NCI-H345 (cell line): ENCODE measurements at places on chromosomes 2 and 18.

GRCh38 chr2:97741251-97741650 is 27.9 kb downstream of the ZAP70 start:
- DNase-seq: no peak

- peak; percentile 90 for DNase-seq
These were observed 1.8 kb downstream of the SCN9A start for GRCh38 chr2:166373951-166374350.

- peak; percentile 75 for DNase-seq
These were observed 258 bp downstream of the MGAT4A start for GRCh38 chr2:98730707-98731040.

DNA sequence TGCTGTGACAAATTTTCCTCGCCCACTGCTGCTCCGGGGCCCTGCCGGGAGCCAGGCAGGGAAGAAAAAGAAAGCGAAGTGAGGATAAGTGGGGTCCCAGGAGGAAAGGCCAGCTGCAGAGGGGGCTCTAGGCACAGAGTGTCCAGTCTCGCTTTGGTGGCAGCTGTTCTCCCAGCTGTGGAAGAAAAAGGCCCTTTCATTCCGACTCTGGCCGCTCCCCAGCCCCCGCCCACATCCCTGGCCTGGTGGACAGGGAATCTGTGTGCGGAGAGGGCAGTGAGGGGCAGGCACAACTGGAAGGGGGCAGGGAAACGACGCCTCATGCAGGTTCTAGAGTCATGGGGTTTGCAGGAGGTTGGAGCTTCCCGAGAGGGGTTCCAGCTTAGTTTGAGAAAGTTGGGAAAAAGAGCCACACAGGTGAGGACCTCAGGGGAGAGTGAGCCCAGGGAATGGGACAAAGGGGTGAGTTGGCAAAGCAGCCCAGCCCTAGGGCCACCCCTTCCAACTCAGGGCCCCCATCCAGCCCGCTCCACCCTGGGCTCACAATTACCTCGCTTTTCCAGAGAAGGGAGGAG is 1.8 kb downstream of the RTKN start:
- DNase-seq: no peak

GRCh38 chr18:74661008-74661407 is 63.3 kb downstream of the ZNF407 start:
- no peak for DNase-seq

GRCh38 chr2:160916300-160916699 is 243.9 kb upstream of the TANK start:
- no peak for DNase-seq

- no peak for DNase-seq
These were observed 16.4 kb upstream of the NMS start for GRCh38 chr2:100453853-100454252.

DNA sequence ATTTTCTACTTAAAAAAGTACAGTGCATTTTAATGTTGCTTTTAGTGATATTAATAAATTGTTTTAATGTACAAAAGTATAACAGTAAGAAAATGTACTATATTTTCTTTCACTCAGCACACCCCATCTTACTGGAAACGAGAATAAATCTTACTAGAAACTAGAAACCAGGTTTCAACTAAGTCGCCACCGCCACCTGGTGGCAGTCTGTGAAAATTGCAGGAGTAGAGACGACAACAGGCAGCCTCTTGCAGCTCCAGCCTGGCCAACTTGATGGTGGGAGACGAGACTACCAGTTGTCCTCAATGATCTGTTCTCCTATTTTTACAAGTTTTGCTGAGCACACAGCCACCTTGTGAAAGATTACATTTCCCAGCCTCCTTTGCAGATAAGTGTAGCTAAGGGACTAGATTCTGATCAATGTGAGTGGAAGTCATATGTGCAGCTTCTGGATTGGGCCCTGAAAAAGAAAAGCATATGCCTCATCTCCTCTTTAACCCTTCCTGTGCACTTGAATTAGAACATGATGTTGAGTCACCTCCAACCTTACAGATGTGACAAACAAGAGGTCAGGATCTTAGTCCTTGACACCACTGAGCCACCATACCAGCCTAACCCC is 8.7 kb downstream of the OTOF start:
- DNase-seq: peak; percentile 27

GRCh38 chr2:62219407-62220159 is 23.7 kb downstream of the B3GNT2 start:
- DNase-seq: no peak

DNA sequence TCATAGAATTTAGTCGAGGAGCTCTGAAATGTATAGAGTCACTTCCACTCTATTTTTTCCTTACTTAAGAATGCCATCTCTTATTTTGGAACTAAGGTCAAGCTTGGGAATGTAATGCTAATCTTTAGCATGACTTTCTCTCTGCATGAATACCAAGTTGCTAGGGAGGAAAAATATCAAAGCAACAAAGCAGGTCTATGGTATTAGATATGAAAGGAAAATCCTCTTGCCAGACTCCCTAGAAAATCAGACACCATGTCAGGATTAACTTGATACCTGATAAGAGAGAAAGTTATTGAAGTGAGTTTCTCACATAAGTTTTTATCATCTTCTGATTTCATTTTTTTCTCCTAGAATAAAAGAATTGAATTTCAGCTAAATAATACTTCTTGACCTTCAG is 341.7 kb upstream of the ZNF804A start:
- no peak for DNase-seq

DNA sequence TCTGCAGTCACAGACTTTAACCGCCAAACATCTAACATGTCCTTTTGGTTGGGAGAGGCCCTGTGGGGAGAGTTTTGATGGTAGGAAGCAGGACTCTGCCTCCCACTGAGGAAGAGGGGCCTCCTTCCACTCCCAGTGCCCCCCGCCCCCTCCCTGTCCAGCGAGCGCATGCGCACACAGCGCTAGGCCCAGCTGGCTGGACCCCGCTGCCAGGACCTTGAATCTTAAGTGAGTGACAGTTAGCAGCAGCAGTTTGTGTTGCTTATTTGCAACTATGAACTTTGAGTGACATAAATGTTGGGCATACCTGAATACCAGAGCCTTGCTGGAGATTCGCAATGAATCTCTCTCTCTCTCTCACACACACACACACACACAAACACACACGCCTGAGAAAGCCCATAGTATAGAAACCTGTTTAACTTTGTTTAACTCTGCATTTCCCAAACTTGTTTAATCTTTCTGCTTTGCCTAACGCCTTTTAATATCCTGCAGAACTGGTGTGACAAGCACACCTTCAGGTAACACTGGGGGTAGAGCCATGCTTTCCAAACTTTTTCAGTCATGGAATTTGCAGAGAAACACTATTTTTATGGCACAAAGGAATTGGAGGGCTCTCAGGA is 134.6 kb upstream of the SMAD2 start:
- no peak for DNase-seq

DNA sequence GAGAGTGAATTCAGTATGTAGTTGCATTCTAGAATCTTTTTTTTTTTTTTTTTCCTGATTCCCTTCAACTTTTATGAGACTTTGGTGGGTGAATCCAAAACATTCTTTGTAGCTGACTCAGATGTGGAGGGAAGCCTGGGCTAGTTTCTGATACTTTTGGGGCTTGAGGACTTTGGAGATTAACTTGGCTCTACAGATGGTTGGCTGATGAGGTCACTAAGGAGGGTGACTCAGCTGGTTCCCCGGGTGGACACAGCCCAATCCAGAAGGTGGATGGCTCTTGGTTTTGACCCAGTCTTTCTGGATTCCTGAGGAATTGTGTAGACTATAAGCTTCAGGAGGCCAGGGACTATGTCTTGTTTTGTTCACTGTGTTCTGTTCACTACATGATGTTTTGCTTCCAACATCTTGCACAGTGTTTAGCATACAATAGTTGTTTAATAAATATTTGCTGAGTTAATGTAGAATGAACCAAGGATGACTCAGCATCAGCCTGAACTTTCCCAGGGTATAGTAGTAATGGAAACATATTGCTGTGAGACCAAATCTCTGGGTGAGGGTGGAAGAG is 30.5 kb downstream of the LAMA3 start:
- DNase-seq: no peak

DNA sequence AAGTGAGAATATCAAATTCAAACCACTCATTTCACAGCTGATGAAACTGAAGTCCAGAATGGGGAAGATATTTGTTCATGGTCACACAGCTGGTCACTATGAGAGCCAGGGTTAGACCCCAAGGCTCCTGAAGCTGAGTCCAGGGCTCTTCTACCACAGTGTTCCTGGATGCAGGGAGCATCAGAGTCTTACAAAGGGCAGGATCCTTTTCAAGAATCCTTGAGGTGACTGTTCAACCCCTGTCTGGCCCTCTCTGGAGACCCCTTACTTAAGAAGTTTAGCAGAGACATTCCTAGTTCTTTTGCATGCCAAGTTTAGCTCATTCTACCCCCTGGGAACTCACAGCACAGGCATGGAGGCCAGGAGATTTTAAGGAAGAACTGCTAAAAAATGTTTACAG is 15.7 kb downstream of the PROKR1 start:
- no peak for DNase-seq

DNA sequence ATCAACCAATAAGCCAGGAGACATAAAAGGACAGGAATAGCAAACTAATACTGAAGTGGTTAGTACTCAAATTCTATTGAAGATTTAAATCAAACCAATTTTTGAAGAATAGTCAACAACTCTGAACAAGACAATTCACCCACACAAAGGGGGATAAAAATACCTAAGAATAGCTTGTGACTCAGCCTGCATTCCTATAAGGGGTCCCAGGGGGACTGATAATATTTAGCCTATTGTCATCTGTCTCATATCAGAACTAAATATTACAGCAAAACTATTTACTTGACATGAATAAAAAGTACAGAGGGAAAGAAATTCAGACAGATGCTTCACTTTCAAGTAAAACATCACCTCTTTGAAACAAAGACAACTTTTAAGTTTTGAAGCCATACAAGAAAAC is 7.7 kb downstream of the ITSN2 start:
- no peak for DNase-seq

DNA sequence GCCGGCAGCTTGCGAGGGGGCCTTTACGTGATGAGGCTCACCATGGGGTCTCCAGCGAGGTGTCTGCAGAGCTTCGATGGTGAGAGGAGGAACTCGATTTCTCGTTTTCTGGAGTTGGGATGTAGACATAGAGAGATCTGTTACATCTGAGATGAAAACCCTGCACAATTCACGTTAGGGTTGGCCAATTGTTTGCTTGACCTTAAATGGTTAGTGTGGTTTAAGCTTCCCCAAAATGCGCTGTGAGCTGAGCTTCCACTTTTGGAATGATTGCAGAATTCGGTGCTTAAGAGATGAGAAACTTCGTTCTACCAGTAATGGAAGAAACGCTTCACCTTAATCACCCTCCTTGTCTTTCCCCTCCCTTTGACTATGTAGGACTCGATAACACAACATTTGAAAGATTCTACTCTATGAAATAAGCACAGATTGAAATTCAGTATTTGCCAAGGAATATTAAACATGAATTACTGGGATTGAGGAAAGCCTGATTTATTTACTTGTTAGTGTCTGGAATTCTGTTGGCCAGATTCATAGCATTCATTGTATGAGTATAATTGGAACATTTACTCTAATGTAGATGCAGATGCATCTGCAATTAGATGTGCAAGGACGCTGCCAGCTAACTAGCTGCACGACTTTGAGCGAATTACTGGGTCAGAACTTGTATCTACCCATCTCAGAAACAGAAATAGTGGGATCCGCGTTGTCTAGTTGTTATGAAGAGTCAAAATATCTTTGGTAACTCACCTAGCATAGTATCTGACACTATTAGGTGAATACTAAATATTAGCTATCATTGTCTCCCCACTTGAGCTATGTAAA is 1.6 kb upstream of the KLF7 start:
- DNase-seq: no peak

- no peak for DNase-seq
These were observed 21.1 kb downstream of the NBAS start for GRCh38 chr2:15539999-15540398.

- peak; percentile 7 for DNase-seq
These were observed 84.0 kb downstream of the EVA1A start for GRCh38 chr2:75476761-75477160.

DNA sequence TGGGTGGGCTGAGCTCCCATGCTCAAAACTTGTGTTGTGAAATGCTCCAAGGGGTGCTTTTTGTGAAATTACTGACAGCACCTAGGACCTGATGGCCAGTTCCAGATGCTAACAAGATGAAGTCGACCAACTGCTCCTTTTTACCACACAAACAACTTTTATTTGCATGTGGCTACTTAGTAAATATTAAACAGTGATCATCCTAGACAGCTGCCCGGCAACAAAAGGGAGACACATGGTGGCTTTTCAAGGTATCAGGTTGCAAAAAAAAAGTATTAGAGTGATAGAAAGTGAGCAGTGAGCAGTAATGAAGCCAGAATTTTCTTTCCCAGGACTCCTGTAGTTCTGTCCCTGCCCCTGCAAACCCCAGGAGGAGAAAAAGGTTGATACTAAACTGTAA is 118.5 kb downstream of the RPIA start:
- peak; percentile 22 for DNase-seq

DNA sequence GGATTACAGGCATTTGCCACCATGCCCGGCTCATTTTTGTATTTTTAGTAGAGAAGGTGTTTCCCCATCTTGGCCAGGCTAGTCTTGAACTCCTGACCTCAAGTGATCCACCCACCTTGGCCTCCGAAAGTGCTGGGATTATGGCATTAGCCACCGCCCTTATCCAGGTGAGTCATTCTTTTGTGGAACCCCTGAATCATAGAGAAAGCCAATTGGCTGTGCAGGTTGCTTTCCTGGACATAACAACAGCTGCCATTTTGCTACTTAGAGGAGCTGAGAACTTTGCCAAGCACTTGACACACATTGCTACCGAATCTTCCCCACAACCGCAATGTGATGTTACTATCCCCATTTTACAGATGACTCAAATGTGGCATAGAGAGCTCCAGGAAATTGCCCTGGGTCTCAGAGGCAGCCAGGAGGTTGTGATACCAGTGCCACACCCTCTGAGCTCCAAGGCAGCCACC is 36.0 kb downstream of the SETBP1 start:
- DNase-seq: no peak

GRCh38 chr2:37870829-37871228 is 54.3 kb upstream of the RMDN2 start:
- DNase-seq: no peak

DNA sequence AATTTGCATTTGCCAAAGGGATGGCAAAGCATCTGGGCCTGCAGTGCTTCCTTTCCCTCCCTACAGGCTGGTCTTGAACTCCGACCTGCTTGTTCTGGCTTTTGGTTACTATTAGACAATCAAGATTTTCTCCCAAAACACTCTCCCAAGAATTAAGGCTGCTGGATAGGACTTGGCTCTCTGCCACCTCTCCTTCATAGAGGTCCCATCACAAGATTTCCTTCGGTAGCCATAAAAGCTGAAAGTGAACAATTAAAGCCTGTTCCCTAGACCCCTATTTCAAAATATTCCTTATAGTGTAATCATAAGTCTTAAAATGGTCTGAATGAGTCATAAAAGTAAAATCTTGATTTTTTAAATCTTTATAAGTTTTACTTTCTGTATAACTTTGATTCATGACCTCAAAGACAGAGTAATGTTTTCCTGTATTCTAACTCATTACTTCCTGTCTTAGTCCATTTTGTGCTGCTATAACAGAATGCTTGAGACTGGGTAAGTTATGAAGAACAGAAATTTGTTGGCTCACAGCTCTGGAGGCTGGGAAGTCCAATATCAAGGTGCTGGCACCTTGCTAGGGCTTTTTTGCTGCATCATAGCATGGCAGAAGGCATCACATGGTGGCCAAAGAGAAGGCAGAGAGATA is 37.8 kb upstream of the TNP1 start:
- no peak for DNase-seq
